ENCODE measurements at places on chromosomes 4 and X.

DNA sequence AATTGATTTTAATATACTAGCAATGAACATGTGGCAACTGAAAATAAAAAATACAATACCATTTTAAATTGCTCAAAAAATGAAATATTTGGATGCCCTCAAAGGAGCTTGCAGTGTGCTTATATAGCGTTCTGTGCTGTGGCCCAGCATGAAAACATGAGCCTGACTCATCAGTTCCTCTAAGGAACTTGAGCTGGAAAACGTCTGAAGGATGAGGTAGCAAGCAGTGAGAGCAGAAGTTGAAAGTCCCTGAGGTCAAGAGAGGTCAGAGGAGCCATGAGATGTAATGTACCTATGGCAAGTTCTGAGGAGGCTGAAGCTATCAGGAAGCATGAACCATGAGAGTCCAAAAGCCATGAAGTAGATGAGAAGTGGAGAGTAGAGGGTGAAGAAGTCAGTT, 59.7 kb downstream of the HMGB3 start:
- H3K4me3 ChIP-seq: no peak overlapping the region
- DNase-seq: no peak
- no peaks in the 10 kb centered on the region for H3K36me3 ChIP-seq
- H3K4me1 ChIP-seq: no peaks in the 10 kb centered on the region

GRCh38 chr4:89486042-89486441, 178.4 kb upstream of the GPRIN3 start:
- no peak overlapping the region for H3K4me3 ChIP-seq
- no peak for DNase-seq
- H3K27ac ChIP-seq: no peak overlapping the region
- no peaks in the 10 kb centered on the region for H3K27me3 ChIP-seq
- H3K4me1 ChIP-seq: no peaks in the 10 kb centered on the region

DNA sequence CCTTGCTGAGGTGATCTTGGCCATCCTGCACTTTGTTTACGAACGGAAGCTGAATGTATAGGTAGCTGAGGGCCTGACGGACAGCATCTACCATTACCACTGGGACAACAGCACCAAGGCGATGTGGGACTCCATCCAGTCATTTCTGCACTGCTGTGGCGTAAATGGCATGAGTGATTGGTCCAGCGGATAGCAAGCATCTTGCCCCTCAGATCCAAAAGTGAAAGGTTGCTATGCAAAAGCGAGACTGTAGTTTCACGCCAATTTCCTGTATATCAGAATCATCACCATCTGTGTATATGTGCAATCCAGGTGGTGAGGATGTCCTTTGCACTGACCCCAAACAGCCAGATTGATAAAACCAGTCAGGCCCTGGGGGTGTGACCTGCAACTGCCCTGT, 4.2 kb upstream of the PYURF start:
- H3K27me3 ChIP-seq: no peaks in the 10 kb centered on the region
- H3K4me3 ChIP-seq: no peak overlapping the region
- no peaks in the 10 kb centered on the region for H3K36me3 ChIP-seq
- DNase-seq: no peak
- H3K4me1 ChIP-seq: peaks cover 8% of the 10 kb centered on the region

GRCh38 chrX:43805579-43805978, 76.7 kb downstream of the MAOB start:
- H3K27ac ChIP-seq: no peak overlapping the region
- no peaks in the 10 kb centered on the region for H3K27me3 ChIP-seq
- no peak overlapping the region for H3K4me3 ChIP-seq
- H3K4me1 ChIP-seq: no peaks in the 10 kb centered on the region
- no peak for DNase-seq
- H3K36me3 ChIP-seq: no peaks in the 10 kb centered on the region

Data from upper lobe of right lung (tissue), 1 donor.